ENCODE measurements at places on chromosomes 2 and 18. TPM values are rescaled to one million over a fixed set of nuclear protein-coding genes. Genes with fewer than 3 reads are reported as not detected.

Gene SLC9A4
- total RNA-seq, result 0.13 TPM

Gene NEB
- total RNA-seq, result 1.3 TPM

Gene SOWAHC
- total RNA-seq, result 0.66 TPM

Gene FAM237A
- total RNA-seq, result not detected

Gene SLC4A3
- total RNA-seq, result 0.13 TPM

Gene MBD5
- total RNA-seq, result 34.6 TPM

Gene CBLN2
- total RNA-seq, result not detected

Gene GPAT2
- total RNA-seq, result not detected

Gene EIPR1
- 27.8 TPM for total RNA-seq

Gene POTEC
- total RNA-seq, result not detected

Gene MAPRE2
- 51.0 TPM for total RNA-seq

Gene KLHL30
- not detected for total RNA-seq

Gene EFR3B
- total RNA-seq, result 0.09 TPM

Gene KCNG2
- not detected for total RNA-seq

Gene SIX2
- total RNA-seq, result not detected

Gene ANKRD30BL
- not detected for total RNA-seq

Gene TAF4B
- total RNA-seq, result 9.9 TPM

Gene ADD2
- total RNA-seq, result 4.7 TPM

Gene LYG1
- total RNA-seq, result 1.7 TPM

Gene PFN4
- not detected for total RNA-seq

Gene SKA1
- 0.39 TPM for total RNA-seq

Gene RTP5
- 1.2 TPM for total RNA-seq

Gene MOB1A
- total RNA-seq, result 131 TPM

Gene CEBPZOS
- total RNA-seq, result 40.1 TPM

Measured in T-cell (primary cell).